ENCODE measurements at places on chromosomes 4 and X.

DNA sequence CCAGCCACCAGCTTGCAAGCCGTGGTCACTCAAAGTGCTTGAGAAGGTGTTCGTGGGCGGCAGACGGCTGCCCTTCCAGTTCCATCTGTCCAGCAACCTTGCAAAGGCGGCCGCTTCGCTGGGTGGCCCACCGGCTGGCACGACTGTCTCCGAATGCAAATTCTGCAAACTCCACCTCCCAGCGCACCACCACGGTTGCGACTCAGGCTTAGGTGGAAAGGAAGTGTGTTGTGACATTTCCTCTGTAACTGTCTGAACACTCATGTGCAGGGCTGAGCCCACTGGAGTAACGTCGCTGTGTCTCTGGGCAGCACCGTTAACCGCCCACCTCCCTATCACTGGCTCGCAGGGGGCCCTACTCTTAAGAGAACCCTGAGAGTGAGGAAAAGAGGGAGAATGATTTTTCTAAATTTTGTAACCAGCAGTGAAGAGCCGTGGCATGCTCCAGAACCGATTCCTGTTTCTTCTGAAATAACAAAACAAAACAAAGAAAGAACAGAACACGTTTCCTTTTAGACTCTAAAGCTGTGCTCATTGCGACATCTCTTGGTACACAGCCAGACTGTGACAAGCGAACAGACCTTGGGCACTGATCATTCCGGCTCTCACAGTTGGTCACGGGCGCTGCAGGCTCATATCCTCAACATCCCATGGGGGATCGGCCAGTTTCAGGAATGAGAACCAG lies at the start of gene P2RY8:
Gene P2RY8 (minus strand): TSS at position 155 of the 685 bp plus-strand sequence. CDS start 70,627 bp downstream, outside the sequence.
- DNase-seq, result peak; percentile 87
- H3K27ac ChIP-seq, result peak within 1 kb of the TSS; percentile 98
- peaks cover 18% of the 10 kb centered on the region for H3K4me1 ChIP-seq
- no peaks in the 10 kb centered on the region for H3K27me3 ChIP-seq

GRCh38 chrX:72307646-72308051 lies 1.9 kb upstream of the CITED1 start:
- no peak overlapping the region for H3K27ac ChIP-seq
- H3K4me3 ChIP-seq, result peak overlapping the region; percentile 36
- H3K36me3 ChIP-seq, result no peaks in the 10 kb centered on the region
- peaks cover 61% of the 10 kb centered on the region for H3K27me3 ChIP-seq

DNA sequence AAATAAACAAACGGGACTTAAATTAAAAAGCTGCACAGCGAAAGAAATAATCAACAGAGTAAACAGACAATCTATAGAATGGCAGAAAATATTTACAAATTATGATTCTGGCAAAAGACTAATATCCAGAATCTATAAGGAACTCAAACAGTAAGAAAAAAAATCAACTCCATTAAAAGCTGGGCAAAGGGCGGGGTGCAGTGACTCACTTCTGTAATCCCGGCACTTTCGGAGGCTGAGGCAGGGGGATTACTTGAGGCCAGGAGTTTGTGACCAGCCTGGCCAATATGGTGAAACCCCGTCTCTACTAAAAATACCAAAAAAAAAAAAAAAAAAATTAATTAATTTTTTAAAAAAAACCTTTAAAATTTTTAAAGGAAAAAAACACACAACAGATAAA lies 109.0 kb downstream of the ATP11C start:
- no peak overlapping the region for H3K27ac ChIP-seq
- H3K4me3 ChIP-seq, result no peak overlapping the region
- H3K4me1 ChIP-seq, result peaks cover 3% of the 10 kb centered on the region
- peaks cover 4% of the 10 kb centered on the region for H3K36me3 ChIP-seq
- no peaks in the 10 kb centered on the region for H3K27me3 ChIP-seq
- no peak for DNase-seq

DNA sequence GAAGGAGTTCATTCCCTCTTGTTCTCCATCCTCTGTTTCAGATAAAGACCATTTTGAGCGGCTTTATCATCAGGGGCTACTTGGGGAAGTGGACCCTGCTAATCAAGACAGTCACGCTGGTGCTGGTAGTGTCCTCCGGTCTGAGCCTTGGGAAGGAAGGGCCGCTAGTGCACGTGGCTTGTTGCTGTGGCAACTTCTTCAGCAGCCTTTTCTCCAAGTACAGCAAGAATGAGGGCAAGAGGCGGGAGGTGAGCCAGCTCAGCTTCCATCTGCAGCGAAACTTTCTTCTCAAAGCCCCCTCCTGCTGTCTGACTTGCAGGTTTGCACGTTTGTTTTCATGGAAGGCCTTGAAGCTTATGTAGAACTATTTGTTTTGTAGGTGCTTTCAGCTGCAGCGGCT lies 49.5 kb downstream of the CLCN4 start:
- no peaks in the 10 kb centered on the region for H3K4me1 ChIP-seq
- DNase-seq, result no peak
- no peak overlapping the region for H3K4me3 ChIP-seq
- no peak overlapping the region for H3K27ac ChIP-seq

GRCh38 chr4:175639346-175639745 lies 172.7 kb downstream of the GPM6A start:
- no peak overlapping the region for H3K27ac ChIP-seq
- no peaks in the 10 kb centered on the region for H3K36me3 ChIP-seq
- H3K27me3 ChIP-seq, result no peaks in the 10 kb centered on the region
- DNase-seq, result no peak

GRCh38 chrX:14354521-14354920 lies 174.8 kb upstream of the GLRA2 start:
- no peaks in the 10 kb centered on the region for H3K36me3 ChIP-seq
- no peak overlapping the region for H3K4me3 ChIP-seq
- H3K27me3 ChIP-seq, result no peaks in the 10 kb centered on the region
- no peak for DNase-seq

DNA sequence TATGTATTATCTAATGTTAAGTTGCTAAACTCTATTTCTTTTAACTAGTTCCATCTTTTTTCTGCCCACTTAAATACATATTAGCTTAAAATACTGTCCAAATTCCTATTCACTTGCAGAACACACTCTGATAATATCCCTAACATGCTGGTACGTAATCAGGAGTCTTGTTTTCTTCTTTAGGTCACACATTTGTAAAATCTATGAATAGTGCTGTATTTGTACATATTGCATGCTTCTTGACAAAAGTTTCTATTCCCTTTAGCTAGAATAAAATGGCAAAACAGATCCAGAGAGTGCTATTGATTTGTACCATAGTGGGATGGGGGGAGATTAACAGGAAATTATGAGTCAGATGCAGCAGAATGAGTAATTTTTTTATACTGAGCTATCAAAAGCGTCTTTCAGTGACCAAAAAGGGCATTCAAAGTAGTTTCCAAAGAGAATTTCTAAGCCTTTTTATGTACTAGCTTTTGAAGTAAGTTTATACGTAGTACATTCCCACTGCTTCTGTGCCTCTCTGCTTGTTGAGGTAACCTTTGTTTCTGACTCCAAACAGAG lies 126.5 kb downstream of the PTPN13 start:
- H3K4me3 ChIP-seq, result no peak overlapping the region
- no peak overlapping the region for H3K27ac ChIP-seq
- no peak for DNase-seq
- no peaks in the 10 kb centered on the region for H3K4me1 ChIP-seq

GRCh38 chrX:16022580-16023200 lies 100.7 kb upstream of the GRPR start:
- no peak overlapping the region for H3K27ac ChIP-seq
- DNase-seq, result no peak
- H3K4me3 ChIP-seq, result no peak overlapping the region
- H3K4me1 ChIP-seq, result peaks cover 2% of the 10 kb centered on the region
- H3K27me3 ChIP-seq, result no peaks in the 10 kb centered on the region
- H3K36me3 ChIP-seq, result no peaks in the 10 kb centered on the region

DNA sequence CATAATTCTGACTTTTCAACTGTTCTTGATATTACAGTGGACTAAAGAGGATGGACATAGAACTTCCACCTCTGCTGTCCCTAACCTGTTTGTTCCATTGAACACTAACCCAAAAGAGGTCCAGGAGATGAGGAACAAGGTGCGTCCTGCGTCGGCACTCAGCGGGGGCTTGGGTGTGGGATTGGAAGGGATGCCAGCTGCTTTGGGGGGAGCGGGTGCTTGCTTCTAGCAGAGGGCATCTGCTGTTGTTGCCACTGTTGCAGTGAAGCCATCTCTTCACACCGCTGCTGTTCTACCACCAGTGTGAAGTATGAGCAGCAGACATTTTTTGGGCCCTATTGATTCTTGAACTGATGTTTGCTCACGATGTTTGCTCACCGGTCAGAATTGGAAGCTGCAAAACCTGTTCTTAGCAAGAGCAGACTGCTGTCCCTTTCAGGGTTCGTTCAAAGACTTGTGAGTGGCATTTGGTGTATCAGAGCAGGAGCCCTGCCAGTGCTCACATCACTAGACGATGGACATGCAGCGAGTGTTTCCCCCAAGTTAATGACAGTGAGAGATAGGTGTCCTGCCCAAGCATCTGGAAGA lies 55.4 kb downstream of the NOP14 start:
- H3K4me1 ChIP-seq, result peaks cover 22% of the 10 kb centered on the region
- DNase-seq, result no peak
- H3K4me3 ChIP-seq, result no peak overlapping the region
- H3K27me3 ChIP-seq, result no peaks in the 10 kb centered on the region

GRCh38 chr4:127479031-127479622 lies 153.6 kb upstream of the INTU start:
- no peaks in the 10 kb centered on the region for H3K27me3 ChIP-seq
- no peaks in the 10 kb centered on the region for H3K36me3 ChIP-seq
- no peak overlapping the region for H3K4me3 ChIP-seq
- no peak overlapping the region for H3K27ac ChIP-seq
- no peak for DNase-seq
- no peaks in the 10 kb centered on the region for H3K4me1 ChIP-seq
